ENCODE measurements at places on chromosomes 3 and 15.

- DNase-seq, result no peak
Measured at GRCh38 chr3:153099131-153099530, 62.9 kb upstream of the RAP2B start.

DNA sequence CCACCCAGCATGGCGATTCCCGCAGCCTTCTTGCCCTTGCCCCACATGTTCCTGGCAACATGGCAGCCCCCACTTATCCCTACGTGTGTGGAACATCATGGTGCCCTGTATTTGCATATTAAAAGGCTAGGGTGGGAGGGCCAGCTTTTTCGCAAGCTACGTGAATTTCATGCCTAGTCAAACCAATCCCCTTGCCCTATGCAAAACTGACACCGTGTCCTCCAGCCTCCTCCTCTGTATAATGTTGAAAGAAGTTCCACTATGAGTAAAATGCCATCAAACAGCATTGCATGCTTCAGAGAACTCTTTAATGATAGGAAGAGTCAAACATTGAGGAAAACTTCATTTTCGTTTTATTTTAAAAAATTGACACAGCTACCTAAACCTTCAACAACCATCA is 170.9 kb downstream of the IL1RAP start:
- no peak for DNase-seq

DNA sequence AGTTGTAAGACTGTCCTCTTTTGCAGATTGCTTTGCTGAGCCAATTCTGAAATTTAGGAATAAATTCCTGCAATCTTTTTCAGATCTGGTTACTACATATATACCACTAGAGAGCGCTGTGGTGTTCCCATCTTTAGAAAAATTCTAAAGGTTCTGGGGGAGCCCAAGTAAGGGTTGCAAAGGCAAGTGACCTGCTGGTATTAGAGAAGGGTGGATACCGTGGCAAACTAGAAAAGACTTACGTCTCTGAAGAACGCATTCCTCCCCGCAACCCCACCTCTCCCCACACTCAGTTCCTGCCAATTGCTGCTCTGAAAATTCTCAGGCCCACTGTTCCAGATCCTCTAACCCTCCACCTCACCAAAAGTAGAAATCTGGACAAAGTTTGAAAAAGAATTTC is 48.5 kb downstream of the EFHB start:
- no peak for DNase-seq

DNA sequence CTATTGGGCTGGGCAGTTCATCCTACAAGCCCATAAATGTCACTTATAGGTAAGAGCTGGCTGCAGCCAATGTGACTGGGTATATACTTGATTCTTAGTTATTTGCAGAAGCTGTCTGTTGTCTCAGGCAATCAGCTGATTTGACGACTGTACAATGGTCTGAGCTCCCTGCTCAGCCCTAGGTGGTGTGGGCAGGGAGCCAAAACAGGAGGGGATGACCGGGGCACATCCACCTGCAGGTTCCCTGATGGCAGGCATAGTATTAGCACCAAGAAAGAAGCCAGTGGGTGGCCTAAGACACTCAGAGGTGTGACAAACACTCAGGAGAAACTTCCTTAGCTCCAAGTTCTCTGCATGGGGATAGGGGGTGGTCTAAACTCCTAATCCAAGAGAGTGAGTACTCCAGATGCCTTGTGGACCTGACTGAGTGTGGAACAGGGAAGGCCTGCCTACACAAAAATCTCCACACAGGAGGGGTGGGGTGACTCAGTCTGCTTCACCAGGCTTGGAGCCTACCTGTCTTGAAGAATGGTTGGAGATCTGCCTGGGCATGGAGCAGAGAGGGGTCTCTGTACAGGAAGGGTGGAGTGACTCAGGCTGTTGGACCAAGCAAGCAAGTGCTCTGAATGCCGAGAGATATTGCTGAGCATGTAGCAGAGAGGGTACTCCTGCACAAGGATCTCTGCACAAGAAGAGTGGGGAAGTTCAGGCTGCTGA is 690.4 kb upstream of the NAALADL2 start:
- DNase-seq, result no peak

GRCh38 chr3:126194713-126195305 is 14.4 kb upstream of the ALDH1L1 start:
- DNase-seq, result no peak

GRCh38 chr3:12663401-12663935 is 449 bp downstream of the RAF1 start:
- peak; percentile 53 for DNase-seq

GRCh38 chr15:51121118-51121517 is 26.4 kb upstream of the TNFAIP8L3 start:
- DNase-seq, result no peak

GRCh38 chr3:149473357-149474249 is 894 bp upstream of the TM4SF4 start:
- DNase-seq, result no peak

DNA sequence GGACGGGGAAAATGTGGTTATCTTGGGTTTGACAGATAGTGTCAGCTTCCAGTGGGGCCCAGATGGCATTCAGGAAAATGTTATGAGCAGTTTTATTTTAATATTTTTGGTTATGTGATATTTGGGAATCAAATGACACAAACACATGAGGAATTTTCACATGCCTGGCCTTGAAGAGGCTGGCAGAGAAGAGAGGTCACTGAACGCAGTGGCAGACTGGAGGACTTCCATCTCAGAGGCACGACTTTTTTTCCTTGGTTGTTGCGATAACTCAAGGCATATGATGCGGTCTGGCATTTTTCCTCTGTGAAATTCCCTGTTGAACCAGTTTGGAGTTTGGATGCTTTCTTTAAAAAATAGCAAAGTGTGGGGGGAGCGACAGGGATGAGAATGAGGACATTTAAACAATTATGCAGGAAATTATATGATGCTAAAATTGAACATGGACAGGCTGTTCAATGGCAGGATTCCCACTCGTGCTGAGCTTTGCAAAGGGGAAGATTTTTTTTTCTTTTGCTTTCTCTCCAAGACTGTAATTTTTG is 36.9 kb upstream of the ARPP21 start:
- DNase-seq, result no peak

GRCh38 chr3:184598574-184598927 is 37.0 kb downstream of the EPHB3 start:
- no peak for DNase-seq

All from activated gamma-delta T cell treated with Interleukin-2 at 50 U/mL for 16 hours (primary cell).